Activated naive CD4-positive, alpha-beta T cell (primary cell): ENCODE measurements at places on chromosomes 5 and 9.

DNA sequence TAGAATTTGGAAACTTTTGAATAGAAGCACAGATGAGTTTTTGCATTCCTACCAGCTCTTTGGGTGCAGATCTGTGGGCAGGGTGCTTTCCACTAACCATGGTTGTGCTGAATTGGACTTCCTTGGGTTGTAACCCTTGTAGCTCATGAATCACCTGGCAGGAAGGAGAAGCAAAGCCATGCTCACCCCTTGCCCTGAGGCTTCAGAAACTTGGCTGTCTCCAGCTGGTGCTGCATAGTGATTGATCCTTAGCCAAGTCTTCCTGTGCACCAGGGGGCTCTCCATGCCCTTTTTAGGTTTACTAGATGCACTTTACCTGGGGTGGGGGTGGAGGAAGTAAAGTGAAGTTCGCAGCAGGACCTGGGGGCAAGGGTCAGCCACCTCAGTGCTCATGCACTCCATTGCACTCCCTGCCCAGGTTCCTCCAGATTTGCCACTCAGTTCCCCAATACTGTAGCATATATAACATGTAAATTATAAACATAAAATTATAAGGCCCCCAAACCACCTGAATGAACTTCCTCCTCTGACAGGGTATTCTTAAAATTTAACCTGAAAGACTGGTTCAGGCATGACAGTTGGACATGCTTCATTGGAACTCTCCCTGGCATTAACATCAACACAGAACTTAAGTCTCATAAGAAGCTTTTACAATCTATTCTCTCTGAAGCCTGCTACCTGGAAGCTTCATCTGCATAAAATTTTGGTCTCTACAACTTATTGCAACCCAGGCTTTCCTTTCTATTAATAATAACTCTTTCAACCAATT is 25.8 kb upstream of the IFNA14 start:
- no peak for DNase-seq

- DNase-seq = no peak
Observed at GRCh38 chr5:113071401-113071800, 94.8 kb downstream of the DCP2 start.

GRCh38 chr9:72464857-72465592 is 56.4 kb upstream of the TMC1 start:
- DNase-seq = no peak

- no peak for DNase-seq
Observed at GRCh38 chr5:123112196-123112595, 23.2 kb downstream of the PRDM6 start.

DNA sequence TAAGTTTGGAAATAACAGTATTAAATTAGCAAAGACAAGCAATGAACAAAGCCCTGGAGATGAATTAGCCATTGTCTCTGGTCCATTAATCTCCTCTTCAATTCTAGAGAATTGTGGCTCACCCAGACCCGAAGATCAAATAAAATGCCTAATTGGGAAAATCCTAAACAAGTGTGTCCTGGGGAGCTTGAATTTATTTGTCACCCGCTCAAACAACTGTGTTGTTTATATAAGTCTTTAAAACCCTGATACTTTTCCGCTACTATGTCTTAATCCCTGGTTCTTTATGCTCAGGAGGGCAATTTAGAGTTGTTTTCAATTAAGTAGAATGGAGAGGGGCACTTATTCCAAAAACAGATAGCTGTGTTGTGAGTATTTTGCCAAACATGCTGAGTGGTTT is 128.4 kb downstream of the ANXA1 start:
- DNase-seq = no peak

- no peak for DNase-seq
Observed at GRCh38 chr5:151570058-151570457, 21.1 kb downstream of the FAT2 start.

GRCh38 chr5:66518753-66519152 is 77.4 kb upstream of the MAST4 start:
- no peak for DNase-seq

GRCh38 chr5:78648359-78649210 is at the start of gene LHFPL2:
TSS of gene LHFPL2 (minus strand) at chr5:78648772. CDS start at chr5:78510213, 138,559 bp downstream.
- DNase-seq = no peak

DNA sequence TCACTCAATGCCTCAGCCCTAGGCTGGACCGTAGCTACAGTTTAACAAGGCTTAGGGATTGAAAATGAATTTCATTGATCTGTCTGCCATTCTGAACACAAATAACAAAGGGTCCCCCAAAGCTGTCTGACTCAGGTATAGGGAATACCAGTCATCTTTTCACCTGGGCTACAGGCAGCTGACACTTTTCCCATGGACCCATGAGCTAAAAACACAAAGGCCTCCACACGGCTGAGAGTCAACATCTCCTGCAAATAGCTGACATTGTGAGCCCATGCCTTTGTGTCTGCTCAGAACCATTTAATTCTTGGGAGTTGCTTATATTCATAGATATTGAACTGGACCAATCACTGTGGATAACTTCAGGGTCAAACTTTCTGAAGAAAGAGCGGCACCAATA is 121.1 kb upstream of the SLIT3 start:
- DNase-seq = no peak

DNA sequence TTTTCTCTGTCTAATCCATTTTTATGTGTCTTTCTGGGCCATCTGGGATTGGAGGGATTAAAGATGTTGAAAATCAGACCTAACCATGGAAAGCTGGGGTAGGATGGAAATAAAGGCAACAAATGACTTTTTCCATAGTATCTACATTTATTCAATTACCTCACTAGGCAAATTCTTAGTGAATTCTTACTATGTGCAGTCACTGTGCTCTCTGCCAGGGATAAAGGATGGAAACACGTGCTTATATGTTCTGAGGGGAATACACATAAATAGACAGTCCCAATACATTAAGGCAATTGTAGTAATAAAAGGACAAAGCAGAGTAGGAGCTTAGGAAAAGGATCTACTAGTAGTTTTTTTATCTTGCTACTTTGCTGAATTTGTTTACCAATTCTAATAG is 214.2 kb downstream of the PRR16 start:
- DNase-seq = no peak

DNA sequence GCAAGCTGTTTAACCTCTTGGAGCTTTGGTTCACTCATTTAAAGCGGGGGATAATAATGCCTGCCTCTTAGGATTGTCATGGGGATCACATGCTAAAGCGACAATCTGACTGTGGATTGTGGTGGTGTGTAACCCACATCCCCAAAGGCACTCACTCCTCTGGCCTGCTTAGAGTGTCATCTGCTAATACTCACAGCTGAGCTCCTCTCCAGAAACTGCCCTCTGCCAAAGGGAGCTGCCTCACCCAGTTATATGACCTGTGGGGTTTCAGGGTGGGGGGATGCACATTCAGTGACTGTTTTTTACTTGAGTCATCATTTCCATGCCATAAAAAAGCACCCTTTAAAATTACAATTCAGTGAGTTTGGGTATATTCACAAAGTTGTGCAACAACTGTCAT is 110.0 kb upstream of the SPOCK1 start:
- DNase-seq = no peak

- no peak for DNase-seq
Observed at GRCh38 chr5:97918620-97919019, 735.6 kb upstream of the RIOK2 start.

GRCh38 chr9:17614903-17615302 is 36.0 kb downstream of the SH3GL2 start:
- no peak for DNase-seq

GRCh38 chr9:12666813-12667212 is 26.4 kb upstream of the TYRP1 start:
- no peak for DNase-seq

- no peak for DNase-seq
Observed at GRCh38 chr5:178330791-178331404, 98.3 kb upstream of the PHYKPL start.

DNA sequence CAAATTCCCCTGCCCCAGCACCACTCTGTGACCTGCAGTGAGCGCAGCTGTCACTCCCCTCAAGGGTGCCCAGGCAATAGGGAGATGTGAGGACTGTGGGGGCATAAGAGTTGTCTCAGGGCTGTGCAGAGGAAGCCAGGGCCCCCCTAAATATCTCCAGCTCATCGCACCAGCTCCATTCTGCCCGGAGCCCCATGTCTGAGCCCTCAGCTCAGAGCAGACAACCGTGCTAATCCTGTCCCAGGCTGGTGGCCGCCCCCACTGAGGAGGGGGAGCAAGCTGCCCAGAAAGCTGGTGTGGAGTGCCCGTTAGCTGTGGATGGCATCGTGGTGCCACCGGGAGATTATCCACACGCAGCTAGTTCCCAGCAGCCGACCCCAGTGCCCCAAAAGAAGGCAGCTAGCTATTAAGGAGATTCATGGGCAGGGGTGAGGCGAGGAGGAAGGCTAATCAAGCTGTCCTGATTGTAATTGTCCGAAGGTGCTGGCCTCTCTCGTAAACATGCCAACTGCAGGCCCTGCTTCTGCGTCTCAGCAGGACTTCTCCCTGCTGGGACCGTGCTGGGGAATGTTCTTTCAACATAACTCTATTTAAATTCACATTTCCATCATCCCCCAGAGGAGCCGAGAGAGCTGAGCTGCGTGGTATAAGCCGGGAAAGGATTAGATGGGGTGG is 17.0 kb upstream of the FIBCD1 start:
- DNase-seq = no peak

DNA sequence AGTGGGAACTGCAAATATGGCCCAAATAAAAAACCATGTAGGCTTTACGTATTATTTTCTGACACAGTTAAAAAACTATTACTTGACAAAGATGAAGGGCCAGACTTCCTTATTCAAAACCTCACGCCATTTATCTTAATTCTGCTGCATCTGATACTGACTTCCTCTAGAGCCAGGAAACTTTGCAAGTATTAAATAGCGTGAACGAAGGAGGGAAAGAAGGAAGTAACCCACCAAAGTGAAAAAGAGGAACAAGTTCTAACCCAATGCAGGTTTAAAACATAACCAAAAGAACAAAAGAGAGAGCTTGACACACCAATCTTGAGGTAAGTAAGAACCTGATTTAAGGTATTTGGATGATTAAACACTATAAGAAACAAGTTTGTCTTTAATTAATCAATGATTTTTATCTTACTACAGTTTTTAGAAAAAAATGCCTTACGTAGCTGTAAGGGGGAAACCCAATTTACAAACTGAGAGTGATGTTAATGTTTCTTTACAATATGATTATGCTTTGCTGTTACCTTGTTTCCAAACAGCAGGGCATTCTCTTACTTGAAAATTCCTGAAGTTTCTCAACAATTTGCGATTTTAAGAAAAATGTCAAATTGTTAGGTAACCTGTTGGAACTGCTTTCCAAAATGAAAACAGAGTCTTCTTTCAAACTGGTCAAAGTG is at the start of gene GAPT:
GAPT (plus strand) TSS at position 220 of the 677 bp plus-strand sequence. CDS start 3,102 bp downstream, outside the sequence.
- no peak for DNase-seq

GRCh38 chr9:130301483-130302286 is 36.1 kb downstream of the HMCN2 start:
- no peak for DNase-seq

- no peak for DNase-seq
Observed at GRCh38 chr5:91643797-91644196, 260.7 kb upstream of the ARRDC3 start.

GRCh38 chr5:150141544-150142184 is 14.0 kb downstream of the PDGFRB start:
- no peak for DNase-seq

GRCh38 chr5:144378681-144379080 is 208.0 kb downstream of the KCTD16 start:
- no peak for DNase-seq

DNA sequence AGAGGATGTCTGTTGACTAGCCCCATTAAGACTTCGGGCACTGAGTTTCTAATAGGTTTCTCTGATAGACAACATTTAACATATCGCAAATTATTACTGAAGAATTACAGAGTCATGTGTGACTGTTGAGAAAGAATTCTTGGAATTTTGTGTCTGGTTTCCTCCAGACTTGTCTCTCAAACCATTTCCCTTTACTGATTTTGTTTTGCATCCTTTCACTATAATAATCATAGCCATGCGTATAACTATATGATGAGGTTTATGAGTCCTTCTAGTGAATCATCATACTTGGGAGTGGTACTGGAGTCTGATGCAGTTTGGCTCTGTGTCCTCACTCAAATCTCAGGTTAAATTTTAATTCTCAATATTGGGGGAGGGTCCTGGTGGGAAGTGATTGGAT is 27.0 kb downstream of the ZNF169 start:
- no peak for DNase-seq

GRCh38 chr9:37036776-37037502 is 2.9 kb upstream of the PAX5 start:
- DNase-seq = no peak

- no peak for DNase-seq
Observed at GRCh38 chr5:82158755-82159413, 119.3 kb downstream of the RPS23 start.

GRCh38 chr9:6634444-6634843 is 11.1 kb downstream of the GLDC start:
- no peak for DNase-seq

DNA sequence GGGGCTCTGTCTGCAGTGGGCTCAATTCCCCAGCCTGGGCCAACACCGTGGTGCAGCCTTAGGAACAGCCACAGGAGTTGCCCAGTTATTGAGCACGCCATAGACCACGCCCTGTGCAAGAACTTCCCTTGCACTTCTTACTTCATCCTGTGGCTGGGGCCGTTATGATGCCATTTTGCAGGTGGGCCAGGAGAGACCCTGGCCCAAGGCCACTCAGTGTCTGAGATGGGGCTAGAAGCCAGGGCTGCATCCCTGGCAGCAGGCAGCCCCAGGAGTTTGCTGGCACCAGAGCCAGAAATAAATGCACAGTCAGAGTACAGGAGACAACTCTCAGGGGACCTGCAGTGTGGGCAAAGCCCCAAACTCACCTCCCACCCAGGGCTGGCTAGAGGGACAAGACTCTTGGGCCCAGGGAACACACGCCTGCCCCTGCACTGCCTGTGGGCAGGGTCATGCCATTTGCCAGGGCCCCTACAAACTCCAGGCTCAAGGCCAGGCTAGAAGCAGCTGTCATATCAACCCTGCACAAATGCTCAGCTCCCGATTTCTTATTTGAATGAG is 6.7 kb downstream of the CORO2A start:
- DNase-seq = no peak

DNA sequence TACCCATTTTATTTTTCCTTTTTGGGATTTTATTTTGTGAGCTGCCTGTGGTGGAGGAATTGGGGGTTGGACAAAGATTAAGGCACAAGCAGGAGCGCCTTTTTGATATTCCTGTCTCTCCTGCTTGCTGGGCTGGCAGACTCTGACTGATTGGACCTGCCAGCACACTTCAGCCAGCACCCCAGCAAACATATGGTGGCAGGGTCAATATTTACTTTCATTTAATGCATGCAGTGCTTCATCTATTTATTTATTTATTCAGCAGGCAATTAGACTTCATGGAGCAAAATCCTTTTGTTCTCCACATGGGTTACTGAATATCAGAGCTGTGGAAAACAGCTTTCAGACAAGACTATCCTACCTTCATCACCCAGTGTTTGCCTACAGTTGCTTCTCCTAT is 48.4 kb upstream of the EPB41L4A start:
- no peak for DNase-seq
